ENCODE measurements at places on chromosomes 7 and 10.

- DNase-seq = no peak
Observed at GRCh38 chr10:5502571-5503476, 3.5 kb upstream of the CALML5 start.

DNA sequence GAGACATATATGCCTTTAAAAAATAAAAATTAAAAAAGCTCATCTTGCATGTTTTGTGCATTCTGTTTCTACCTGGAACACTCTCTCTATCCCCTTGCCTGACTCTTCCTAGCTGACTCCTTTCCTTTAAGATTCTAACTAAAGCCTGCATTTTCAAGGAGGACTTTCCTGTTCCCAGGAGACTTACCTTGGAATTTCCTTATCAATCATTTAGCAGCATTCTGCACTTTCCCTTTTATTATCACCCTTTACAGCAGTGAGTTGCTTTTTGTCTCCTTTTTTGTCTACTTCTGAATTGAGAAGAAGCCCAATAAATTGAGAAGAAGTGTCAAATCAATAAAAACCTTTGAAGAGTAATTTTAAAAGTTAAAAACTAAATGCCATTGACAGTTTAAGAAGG is 142.2 kb upstream of the TMEM196 start:
- no peak for DNase-seq

DNA sequence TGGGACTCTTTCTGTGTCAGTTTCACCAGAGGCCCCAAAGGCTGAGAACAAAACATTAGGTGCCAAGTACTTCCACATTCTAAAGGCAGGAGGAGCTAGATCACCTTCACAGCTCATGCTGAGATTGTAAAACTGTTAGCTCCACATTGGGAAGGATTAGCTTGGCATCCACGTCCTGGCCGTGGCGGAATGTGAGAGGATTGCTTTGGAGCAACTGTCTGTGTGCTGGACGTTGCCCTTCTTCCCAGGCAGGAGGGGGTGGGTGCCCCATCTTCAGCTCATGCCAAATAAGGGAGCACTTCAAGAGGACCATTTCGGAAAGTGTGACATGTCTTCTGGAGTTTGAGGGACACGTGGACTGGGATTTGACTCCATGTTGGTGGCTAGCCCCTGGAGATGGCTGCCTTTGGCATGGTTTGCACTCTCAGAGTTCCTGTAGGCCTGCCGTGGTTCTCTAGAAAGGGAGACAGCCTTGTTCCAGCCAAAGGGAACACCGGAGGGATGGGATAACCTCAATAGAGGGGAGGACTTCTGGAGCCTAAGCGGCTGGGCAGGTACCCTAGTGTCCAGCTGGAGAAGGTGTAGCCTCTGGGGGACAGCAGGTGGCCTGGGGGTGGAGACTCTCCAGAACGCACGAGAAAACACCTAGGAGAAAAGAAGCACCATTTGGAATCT is 19.9 kb upstream of the FMC1 start:
- no peak for DNase-seq

DNA sequence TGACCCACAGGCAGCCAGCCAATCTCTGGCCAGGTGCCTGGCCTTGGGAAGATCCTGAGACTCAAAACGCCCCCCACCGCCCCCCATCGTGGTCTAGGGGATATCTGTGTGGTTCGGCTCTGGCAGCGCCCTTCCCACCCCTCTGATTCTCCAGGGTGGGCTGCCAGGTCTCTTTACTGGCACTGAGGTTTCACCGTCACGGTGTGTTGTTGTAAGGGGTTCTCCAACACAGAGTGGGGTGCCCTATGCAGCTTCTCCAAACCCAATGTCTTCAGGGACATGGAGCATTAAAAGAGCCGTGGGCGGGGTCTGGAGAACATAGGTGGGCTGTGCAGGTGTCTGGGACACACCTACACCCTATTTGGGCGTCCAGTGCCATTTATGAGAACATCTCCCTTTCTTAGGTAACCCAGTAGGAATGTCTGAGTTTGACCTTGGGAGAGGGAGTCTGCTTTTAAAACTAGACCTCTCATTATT is 1.5 kb downstream of the MAFK start:
- no peak for DNase-seq

GRCh38 chr7:70215491-70215890 is 617.2 kb downstream of the AUTS2 start:
- no peak for DNase-seq

GRCh38 chr10:119834188-119834587 is 38.5 kb downstream of the MCMBP start:
- DNase-seq = no peak

GRCh38 chr7:138092486-138093028 is 16.3 kb downstream of the AKR1D1 start:
- no peak for DNase-seq

GRCh38 chr10:18699849-18700840 is 40.9 kb downstream of the ARL5B start:
- DNase-seq = no peak

Data from CD8-positive, alpha-beta memory T cell (primary cell).